SJCRH30 (cell line): ENCODE measurements at places on chromosomes 1 and 21. TPM values are rescaled to one million over a fixed set of nuclear protein-coding genes. Genes with fewer than 3 reads are reported as not detected.

DNA sequence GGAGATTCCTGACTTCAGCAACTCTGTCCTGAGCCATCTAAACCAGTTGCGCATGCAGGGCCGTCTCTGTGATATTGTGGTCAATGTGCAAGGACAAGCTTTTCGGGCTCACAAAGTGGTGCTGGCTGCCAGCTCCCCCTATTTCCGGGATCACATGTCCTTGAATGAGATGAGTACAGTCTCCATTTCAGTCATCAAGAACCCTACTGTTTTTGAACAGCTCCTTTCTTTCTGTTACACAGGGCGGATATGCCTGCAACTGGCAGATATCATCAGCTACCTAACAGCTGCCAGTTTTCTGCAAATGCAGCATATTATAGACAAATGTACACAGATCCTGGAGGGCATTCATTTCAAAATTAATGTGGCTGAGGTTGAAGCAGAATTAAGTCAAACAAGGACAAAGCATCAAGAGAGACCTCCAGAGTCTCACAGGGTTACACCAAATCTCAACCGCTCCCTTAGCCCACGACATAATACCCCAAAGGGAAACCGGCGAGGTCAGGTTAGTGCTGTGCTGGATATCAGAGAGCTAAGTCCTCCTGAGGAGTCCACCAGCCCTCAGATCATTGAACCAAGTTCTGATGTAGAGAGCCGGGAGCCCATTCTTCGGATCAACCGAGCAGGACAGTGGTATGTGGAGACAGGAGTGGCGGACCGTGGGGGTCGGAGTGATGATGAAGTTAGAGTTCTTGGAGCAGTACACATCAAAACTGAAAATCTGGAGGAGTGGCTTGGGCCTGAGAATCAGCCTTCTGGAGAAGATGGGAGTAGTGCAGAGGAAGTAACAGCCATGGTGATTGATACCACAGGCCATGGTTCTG lies 2.3 kb downstream of the ZBTB37 start:
- peak; percentile 76 for DNase-seq

The S100A10 gene
- total RNA-seq: 36.4 and 38.3 TPM in 2 replicates

The OR2W3 gene
- not detected in 2 replicates for total RNA-seq

- no peak for DNase-seq
These were observed 10.2 kb downstream of the TMPRSS2 start for GRCh38 chr21:41497788-41498187.

The IVL gene
- total RNA-seq: not detected in 2 replicates
